Common myeloid progenitor, CD34-positive (primary cell): ENCODE measurements at places on chromosomes 1 and 21.

DNA sequence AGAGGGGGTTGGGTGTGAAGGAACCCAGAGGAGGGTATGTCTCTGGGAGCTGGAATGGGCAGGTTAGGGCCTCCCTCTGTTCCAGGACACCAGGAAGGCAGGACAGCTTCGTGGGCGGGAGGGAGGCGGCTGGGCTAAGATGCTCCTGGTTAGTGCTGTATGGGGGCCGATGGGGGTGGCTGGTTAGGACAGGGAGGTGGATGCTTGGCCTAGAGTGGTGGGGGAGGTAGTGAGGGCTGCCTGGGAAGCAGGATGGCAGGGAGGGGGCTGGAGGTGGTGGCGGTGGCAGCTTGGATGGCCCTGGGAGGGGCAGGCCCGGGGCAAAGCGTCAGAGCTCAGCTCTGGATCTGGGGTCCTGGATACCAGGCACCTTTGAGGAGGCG is 6.2 kb upstream of the MMP23B start:
- no peak for DNase-seq

GRCh38 chr1:17281775-17282181 is 26.2 kb upstream of the PADI4 start:
- DNase-seq, result peak; percentile 77

DNA sequence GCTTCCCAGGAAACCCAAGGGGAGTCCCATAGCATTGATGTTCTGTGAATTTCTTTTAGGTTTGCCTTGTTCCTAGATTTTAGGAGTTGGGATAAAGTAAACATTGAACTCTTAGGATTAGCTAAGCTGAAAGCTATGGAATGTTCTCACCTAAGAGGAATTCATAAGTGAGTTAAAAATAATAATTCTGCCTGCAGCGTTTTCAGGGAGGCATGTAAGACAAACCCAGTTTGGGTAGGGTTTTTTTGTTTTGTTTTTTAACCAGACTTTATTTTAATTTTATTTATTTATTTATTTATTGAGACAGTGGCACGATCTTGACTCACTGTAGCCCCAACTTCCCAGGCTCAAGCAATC is 28.9 kb upstream of the CD101 start:
- DNase-seq, result no peak

DNA sequence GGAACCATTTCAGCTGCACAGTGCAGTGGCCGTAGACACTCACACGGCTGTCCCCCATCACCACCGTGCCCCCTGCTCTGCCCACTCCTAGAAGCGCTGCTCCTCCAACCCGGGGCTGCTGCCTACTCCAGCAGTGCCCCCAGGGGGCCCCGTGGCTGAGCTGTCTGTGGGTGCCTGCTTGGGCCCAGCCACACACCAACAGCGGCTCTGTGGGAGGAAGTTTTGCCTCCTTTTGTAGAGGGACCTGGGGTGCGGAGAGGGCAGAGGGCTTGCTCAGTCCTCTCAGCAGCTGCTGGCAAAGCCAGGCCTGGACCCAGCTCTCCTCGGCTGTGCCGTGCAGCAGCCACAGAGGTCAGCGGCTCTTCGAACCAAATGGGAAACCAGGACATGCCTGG is 11.4 kb upstream of the LRRC3 start:
- DNase-seq, result no peak

- DNase-seq, result no peak
Observed at GRCh38 chr1:79323239-79324025, 316.9 kb upstream of the ADGRL4 start.

DNA sequence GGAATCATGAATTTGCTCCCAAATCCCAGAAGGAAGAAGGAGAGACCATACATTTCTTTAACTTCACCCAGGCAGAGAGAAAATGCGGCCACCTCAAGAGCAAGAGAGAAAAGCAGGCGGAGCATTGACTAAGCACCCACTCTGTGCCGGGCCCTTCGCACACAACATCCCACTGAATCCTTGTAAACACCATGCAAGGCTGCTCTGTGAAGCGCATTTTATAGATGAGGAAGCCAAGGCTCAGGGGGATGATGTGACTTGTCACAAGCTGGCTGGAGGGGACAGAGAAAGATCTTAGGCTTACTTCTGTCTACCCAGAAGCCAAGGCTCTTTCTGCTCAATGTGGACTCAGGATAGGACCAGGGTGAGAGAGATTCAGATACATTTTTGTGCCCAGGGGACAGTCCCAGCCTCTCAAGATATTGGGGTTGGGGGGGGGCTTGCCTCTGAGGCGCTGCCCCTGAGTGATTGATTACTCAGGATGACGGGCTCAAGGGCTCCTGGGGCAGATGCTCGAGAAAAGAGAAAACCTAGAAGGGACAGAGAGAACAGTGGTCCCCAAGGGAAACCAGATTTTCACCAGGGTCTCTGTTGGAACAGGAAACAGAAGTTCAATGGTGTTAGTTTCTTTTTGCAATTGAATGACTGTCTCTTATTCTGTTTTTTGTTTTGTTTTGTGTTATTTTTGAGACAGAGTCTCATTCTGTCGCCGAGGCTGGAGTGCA is 19.5 kb downstream of the PADI2 start:
- no peak for DNase-seq

DNA sequence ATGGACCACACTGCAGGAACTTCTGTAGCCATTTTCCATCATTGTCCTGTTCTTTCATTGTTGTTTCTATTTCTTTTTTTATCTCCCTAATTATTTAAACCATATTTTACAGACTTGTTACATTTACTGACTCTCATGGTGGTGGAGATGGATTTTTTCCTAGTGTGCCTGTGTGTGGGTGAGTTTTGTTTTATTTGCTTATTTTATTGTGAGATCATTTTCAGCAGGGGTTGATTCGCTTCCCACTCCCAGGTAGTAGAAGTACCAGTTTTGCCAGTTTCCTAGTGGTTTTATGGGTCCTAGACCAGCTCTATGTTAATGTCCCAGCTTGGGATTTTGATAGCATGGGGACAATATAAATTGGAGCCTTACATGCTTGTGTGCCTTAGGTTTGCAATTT is 80.0 kb upstream of the BACH1 start:
- no peak for DNase-seq

DNA sequence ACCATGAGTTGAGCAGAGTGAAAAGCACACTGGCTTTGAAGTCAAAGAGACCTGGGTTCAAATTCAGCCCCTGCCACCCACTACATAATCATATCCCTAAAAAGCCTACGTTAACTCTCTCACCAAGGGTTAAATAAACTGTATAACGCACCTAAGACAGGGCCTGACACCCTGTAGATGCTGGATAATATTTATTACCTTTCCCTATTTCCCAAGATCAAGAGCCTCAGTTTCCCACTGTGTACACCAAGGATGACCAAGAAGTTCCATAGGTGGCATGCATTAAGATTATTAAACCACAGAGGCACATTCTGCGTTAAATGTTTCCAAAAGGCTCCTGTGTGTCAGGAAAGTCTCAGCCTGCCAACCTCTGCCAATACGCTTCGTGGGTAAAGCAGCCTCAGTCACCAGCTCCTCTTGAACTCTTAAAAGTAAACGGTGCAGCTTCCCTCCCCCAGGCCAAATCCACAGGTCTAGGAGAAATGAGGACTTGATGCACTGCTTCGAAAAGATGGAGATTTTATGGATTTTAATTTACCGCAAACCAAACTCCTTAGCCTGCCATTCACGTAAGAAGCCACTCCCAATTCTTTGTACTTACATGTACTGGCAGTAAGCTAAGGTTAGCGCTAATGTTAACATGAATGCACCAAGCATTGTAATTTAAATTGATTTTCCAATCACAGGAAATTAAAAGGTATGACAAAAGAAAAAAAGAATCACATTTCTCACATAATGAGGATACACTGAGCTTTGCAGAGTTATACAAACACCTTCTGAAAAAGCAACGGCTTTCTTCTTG is 2.6 kb downstream of the USP24 start:
- peak; percentile 46 for DNase-seq

- DNase-seq, result no peak
Observed at GRCh38 chr1:169090308-169090899, 16.1 kb upstream of the ATP1B1 start.

- no peak for DNase-seq
Observed at GRCh38 chr21:44527983-44528633, 11.9 kb downstream of the KRTAP10-1 start.

DNA sequence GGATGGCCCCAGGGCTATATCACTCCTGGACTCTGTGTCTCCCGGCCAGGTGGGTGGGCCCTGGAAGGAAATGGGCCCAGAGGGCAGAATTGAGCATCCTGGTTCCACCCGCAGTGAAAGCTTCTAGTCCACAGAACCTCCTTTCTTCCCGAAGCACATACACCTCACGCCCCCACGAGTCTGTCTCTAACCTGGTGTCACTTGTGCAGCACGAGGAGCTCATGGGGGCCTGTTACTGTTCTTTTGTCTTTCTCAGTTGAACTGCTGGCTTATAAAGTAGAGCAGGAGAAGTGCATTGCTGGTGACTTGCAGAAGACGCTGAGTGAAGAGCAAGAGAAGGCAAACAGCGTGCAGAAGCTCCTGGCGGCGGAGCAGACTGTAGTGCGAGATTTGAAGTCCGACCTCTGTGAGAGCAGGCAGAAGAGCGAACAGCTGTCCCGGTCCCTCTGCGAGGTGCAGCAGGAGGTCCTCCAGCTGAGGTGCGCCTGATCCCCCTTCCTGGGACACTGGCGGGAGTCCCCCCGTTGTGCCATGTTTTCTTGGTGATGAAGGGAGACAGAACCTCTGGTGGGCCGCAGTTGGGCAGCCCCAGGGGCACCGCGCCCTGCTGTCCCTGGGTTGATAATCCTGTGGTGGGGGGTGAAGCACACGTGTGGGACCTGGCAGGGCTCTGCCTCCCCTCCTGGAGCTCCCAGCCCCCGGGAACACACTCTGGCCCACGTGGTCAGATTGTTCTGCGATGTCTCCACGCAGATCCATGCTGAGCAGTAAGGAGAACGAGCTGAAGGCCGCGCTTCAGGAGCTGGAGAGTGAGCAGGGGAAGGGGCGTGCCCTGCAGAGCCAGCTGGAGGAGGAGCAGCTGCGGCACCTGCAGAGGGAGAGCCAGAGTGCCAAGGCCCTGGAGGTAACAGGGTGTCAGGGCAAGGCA is 28.7 kb upstream of the DIP2A start:
- DNase-seq, result no peak

DNA sequence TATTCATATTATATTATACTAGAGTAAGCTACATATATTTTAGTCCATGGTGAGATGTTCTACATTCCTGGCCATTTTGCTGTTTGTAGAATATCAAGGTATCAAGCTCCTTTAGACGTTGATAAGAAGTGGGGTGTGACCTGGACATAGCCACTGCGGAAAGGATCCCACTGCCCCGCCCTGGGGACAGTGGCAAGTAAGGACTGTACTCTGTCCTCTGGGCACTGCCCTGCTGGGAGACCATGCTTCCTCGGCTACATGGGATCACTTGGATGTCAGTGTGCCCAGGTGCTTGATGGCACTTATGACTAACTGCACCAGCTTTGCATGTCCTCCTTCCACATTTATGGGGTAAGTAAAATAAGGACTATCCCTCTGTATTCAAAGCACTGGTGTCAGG is 46.3 kb upstream of the NTPCR start:
- no peak for DNase-seq

DNA sequence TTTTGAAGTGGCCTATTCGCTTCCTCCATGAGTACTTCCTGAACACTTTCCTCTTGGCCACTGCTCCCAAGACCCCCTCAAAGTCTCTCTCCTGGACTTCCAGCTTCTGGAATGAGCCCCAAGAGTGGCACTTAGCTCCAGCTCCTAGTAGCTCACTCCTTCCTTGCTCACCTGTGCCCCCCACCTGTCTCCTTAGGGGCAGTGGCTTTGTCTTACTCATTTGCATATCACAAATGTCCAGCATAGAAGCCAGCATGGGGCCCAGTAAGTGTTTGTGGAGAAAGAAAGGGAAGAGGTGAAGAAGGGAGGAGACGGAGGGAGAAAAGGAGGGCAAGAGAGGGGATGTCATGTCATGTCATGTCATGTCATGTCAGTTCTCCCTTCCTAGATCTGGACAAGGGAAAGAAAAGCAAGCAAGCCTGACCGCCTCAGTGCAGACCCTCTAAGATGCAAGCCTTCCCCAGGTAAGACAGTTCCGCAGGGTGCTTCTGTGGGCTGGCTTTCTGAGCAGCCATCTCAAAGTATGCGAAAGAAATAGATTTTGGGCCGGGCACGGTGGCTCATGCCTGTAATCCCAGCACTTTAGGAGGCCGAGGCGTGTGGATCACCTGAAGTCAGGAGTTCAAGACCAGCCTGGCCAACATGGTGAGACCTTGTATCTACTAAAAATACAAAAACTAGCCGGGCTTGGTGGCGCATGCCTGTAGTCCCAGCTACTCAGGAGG is 6.9 kb upstream of the MX1 start:
- DNase-seq, result no peak

DNA sequence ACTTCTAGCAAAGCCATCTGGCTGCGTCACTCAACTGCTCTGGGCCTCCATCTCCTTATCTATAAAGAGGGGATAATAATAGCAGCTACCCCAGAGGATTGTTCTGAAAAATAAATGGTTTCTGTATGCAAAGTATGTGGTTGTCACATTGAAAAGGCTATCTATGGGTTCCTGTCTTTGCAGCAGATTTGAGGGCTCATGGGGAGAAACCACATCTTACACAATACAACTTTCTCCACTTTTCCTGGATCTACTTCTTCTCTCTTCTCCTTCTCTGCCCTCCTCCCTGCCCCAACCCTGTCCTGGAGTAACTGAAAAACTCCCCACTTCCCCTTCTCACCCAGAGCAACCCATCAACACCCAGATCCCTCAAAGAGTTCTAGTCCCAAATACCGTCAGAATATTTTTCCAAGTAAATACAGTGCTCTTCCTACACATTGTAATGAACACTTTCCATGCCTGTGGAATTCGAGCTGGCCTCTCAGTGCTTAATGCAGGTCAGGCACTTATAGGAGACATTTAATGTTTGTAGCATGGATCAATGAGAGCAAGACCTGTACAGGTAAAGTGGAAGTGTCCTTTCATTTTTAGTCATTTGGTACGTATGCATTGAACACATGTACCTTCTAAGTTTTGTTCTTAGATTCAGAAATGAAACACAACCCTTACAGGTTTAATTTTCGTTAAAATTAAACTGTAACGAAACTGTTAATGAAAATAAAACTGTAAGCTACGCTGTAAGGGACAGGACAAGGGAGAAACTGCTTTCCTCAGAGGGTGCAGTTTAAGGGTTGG is 131.9 kb downstream of the AK5 start:
- DNase-seq, result peak; percentile 55

DNA sequence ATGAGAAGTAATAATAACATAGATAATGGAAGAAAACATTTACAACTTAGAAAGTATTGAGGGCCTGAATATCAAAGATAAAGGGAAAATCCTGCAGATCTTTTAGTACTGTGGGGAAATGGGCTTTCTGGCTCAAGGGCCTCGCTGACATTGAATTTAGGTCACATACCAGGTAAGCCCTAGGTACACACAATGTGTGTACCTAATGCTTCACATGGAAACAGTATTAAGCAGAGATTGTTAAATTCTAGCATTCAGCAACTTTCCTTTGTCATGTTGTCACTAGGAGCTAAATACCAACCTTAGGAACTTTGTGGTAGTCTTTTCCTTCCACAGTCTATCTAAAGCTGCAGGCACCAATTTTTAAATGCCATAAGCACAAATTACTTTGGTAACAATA is 49.7 kb downstream of the ODF2L start:
- no peak for DNase-seq

DNA sequence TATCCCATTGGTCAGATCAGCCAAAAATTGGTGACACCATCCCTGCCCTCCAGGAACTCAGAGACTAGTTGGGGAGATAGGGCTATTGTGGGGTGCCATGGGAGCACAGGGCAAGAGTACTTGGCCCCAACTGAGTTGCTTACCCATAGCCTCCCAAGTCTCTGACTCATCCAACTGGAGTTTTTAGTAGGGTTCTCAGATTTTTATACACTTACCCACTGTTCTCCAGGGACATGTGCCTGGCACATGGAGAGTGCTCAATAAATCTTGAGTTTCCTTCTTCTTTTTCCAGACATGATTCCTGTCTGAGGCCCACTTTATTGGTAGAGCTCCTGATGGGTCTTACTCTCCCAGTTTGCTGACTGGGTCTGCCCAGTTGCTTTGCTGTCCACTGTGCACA is 56.7 kb downstream of the OVGP1 start:
- DNase-seq, result no peak
